Stimulated activated CD8-positive, alpha-beta memory T cell treated with anti-CD3 and anti-CD28 coated beads, Interleukin-4, amount 100 ng/mL, for 1 hour (primary cell): ENCODE measurements at places on chromosomes 2 and 18.

DNA sequence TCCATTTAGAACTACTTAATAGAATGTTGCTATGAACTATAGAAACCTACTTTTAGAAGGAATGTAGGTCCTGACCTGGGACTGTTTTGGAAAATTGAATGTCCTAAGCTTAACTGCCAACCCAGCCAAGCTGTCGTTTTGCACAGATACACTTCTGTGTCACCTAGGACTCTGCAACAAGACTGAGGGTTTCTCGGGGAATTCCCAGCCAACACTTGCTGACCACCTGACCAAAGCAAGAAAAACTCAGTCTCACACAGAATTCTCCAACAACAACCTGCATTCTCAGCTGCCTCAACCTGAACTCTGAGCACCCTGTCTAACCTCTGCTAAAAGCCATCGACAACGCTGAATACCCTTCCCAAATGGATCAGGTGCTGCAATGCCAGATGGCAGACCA lies 128.2 kb downstream of the SS18 start:
- no peak for DNase-seq

- no peak for DNase-seq
Observed at GRCh38 chr2:169658877-169659276, 35.3 kb downstream of the CFAP210 start.

- no peak for DNase-seq
Observed at GRCh38 chr2:54605836-54606235, 117.6 kb upstream of the EML6 start.

- DNase-seq, result no peak
Observed at GRCh38 chr2:207418419-207418818, 111.3 kb upstream of the CREB1 start.

DNA sequence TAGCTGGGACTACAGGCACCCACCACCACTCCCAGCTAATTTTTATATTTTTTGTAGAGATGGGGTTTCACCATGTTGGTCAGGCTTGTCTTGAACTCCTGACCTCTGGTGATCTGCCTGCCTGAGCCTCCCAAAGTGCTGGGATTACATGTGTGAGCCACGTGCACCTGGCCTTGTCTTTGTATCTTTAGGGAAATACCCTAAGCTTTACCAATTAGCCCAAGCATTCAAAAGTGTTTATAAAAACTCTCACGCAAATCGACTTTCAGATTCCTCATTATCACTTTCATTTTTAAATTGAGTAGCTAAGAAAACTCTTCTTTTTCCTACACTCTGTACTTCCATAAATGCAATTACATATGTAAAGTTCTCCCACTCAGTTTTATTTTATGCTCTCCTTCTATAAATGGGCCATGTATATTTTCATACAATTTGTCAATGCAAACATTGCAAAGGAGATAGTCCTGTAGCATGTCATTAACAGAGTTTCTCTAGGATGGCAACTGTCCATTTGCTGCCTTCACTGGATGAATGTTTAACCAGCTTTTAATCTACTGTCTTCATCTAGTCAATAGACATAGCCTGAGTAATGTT lies 326.2 kb upstream of the LRATD1 start:
- no peak for DNase-seq

DNA sequence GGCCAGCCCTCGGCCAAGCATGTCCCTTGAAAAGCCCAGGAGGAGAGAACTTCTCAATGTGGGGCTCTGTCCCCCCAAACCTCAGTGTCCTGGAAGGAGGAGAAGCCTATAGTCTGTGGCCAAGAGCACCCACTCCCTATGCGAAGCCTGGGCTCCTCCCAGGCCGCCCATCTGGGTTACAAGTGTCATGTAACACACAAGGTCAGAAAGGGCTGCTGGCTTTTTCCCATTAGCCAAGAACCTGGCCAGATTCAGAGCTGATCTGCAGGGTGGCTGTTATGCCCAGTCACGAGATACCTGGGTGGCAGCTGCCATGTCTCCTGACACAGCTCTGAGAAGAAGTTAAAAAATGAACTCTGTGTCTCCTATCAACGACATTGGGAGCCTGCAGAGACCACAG lies 170.7 kb downstream of the TNS1 start:
- DNase-seq, result no peak

DNA sequence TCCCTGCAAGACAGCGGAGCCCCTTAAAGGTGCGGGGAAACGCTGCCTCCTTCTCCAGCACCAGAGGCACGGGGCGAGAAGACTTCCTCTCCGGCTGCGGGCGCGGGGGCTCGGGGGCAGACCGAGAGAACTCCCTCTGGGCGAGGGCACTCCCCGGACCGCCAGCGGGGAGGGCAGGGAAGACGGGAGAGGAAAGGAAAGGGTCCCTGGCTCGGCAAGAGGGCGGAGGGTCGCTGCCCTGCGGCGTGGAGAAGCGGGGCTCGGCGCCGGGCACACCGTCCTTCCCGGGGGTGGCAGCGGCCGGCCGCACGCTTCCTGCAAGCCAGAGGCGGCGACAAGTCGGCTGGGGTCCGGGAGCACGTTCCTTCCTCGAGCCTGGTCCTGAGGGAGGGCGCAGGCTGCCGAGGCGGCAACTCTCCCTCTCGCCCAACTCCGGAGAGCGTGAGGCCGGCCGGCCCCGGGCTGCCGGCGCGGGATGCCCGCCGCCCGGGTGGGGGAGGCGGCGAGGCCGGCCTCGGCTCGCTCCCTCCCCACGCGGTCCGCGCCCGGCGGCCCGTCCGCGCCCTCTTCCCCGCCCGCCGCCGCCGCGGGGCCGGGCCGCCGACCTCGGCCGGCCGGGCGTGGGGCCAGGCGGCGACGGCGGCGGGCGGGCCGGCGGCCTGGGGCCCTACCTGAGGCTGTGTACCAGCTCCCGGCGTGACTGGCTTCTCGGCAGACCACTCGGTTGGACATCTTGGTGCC lies 1.1 kb downstream of the MEMO1 start:
- peak; percentile 9 for DNase-seq

- no peak for DNase-seq
Observed at GRCh38 chr18:36338403-36338933, 41.0 kb downstream of the FHOD3 start.

GRCh38 chr2:199197448-199197847 lies 260.3 kb downstream of the SATB2 start:
- no peak for DNase-seq

DNA sequence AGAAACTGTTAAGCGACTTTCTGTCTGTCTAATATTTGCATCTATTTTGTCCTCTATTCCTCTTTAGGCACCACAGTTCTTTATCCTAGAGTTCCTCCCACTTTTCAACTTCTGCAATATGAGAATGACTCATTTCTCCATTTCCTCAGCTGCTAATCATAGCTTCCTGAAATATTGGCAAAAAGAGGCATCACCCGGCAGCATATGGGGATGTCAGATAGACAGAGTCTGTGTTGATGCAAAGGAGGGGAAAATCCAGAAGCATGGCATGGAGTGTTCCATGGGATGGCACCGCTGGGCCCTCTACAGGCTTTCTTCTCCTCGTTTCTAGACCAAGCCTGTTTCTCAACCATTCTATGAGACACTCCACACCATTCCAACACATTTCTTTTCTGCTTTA lies 93.4 kb downstream of the DOCK10 start:
- no peak for DNase-seq

DNA sequence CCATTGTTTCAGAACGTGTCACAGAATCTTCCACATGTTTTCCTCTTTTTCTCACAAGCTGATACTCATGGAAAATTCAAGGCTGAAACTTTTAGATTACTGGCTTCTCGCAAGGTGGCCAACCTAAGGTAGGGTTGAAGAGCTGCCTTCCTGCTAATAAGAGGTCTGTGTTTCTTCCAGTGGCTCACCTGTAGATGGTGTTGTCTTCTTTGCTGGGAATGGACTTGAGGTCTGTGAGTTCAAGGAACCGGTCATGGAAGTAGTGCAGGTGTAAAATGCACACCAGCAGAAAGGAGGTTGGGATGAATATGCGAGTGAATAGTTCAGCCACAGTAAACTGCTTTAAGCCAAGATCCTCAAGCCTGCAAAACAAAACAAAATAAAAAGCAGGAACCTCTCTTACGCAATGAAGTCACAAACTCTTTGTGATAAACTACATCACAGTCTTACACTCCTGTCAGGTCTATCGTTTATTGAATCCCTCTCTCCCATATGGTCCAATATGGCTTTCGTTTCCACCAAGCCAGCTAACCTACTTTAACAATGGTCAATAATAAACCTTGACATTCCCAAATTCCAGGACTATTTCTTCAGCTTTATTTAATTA lies 258.9 kb downstream of the NAPG start:
- DNase-seq, result no peak

GRCh38 chr2:111121828-111122630 lies 1.3 kb downstream of the BCL2L11 start:
- peak; percentile 51 for DNase-seq

DNA sequence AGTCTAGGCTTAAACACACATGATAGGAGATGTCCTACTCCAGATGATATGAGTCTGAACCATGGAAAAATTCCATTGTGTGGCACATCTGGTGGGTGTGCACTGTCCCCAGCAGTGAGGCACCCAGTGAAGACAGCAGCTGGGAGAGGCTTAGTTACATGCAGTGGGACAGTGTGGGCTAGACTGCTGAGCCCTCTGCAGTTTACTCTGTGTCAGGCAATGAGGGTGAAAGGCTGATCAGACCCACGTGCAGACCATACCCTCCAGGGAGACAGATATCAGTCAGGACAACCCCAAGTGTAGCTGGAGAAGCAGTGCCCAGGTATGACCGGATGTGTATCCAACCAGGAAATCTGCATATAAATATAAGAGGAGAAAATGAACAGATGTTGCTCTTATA lies 13.4 kb downstream of the IL37 start:
- no peak for DNase-seq

GRCh38 chr2:11404376-11405073 lies 60.1 kb upstream of the ROCK2 start:
- DNase-seq, result no peak

- no peak for DNase-seq
Observed at GRCh38 chr2:183490914-183491313, 366.7 kb downstream of the NUP35 start.

DNA sequence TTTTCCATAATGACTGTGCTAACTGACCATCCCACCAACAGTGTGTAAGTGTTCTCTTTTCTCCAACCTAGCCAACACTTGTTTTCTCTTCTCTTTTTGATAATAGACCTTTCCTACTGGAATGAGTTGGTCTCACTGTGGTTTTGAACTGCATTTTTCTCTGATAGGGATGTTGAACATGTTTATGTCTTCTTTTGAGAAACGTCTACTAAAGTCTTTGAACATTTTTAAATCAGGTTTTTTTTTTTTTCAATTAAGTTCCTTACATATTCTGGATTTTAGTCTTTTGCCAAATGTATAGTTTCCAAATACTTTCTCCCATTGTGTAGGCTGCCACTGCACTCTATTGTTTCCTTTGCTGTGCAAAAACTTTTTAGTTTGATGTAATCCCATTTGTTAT lies 405.5 kb upstream of the FIGN start:
- DNase-seq, result no peak

- no peak for DNase-seq
Observed at GRCh38 chr2:231193216-231193615, 5.2 kb upstream of the ARMC9 start.

DNA sequence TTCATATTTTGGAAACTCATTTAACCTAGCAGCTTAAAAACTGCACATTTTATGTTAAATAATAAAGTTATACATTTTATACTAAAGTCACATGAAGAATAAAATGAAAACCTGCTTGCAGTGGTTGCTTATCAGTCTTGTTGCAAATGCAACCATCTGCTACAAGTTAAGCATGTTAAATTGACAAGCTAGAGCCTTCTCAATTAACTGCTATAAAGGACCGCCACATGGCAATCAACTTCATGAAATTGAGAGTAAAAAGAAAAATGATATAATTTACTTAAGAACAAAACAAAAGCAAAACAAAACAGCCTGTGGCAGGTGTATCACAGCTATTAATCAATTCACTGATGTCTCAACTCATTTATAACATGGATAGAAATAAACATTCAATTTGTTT lies 78.7 kb downstream of the RTTN start:
- DNase-seq, result no peak

DNA sequence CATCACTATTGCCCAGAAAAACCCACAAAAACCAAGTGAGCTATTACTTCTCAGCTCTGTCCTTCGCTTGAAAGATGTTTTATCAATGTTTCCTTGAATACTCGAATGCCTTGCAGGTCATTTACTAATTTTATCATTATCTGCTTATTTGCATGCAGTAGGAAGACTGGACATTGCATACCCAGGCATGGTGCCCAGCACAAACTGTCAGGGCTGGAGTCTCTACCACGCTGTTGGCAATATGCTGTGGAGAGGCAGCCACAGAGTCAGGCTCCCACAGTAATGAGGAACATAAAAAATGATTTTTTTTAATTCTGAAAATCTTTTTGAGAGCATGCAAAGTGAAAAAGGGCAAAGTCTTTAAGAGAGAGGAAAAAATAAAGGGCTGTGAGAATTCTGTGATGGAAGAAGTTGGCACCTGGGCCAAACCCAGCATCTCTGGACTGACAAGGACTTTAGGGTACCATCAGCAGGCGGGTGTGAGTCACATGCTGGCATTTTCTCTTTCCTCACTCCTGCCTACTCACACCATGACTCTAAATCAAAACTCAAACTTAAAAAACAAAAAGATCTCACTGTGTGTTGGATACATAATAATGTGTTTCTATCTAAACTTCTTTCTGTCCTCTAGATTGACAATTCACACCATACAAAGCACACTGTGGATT lies 709.8 kb upstream of the FANCL start:
- DNase-seq, result no peak

DNA sequence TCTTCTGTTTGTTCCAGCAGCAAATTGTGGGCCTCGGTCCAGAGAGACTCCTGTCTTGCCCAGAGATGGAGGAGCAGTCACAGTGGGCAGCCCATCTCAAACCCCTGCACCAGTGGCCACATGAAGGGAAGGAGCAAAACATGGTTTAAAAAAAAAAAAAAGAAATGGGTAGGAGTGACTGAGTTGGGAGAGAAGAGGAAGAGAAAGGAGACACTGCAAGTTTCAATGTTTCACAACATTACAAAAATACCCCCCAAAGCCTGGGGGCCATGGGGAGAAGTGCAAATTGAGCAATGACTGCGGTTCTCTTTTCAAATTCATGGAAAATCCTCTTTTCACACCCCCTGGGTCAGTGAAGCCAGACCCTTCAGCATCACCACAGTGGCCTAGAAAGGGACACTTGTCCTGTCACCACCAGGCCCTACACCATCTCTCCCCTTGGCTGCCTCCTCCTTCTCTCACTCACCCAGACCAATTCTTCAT lies 117.1 kb downstream of the ZFP36L2 start:
- no peak for DNase-seq

DNA sequence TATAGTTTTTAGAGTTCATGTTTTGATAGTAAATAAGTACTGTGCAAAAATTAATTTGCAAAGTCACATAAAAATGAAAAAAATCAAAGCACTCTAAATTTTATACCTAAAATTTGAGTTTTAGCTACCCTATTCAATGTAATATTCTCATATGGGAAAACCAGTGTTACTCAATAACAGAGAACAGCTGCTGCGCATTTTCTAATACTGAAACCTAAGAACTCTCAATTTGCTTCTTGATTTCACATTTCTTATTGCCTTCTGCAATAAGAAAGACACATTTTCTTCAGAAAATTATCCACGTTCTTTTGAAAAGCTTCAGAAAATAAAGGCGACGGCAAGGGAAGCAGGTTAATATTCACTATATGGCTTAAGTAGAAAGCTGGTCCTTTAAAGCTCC lies 199.1 kb upstream of the CCDC150 start:
- no peak for DNase-seq
